ENCODE measurements at places on chromosomes 16 and 17.

GRCh38 chr16:55500530-55501011 lies 8.3 kb upstream of the LPCAT2 start:
- peak; percentile 6 for DNase-seq

GRCh38 chr16:7344830-7345780 lies 12.5 kb downstream of the RBFOX1 start:
- no peak for DNase-seq

DNA sequence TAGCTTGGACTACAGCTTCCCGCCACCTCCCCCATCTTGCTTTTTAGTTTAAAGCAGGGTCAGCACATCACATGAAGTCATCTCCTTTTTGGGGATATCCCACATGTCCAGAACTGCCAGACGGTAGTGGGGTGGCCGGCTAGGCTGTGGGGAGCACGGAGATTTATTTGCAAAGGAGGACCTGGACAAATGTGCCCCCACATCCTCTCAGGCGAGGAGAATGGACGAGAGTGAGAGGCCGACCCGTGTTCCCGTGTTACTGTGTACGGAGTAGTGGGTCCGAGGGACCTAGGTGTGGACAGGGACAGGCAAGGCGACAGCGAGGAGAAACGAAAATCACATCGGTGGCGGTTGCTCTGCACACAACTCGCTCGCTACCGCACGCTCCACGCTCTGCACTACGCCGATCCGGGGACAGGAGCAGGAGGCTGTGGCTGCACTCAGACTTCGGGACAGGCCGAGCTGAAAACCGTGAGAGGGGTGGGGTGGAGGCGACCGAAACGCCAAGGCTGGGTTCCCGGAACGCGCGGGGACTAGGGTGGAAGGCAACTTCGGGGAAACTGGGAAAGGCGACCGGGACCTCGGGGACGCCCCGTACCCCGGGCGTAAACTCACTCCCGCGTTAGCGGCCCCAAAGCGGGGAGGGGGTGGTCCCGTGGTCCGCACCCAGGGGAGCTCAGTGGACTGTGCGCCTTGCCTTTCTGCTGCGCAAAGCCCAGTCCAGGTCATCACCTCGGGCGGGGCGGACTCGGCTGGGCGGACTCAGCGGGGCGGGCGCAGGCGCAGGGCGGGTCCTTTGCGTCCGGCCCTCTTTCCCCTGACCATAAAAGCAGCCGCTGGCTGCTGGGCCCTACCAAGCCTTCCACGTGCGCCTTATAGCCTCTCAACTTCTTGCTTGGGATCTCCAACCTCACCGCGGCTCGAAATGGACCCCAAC lies at the start of gene MT1A:
TSS of gene MT1A (plus strand) at position 853 of the 937 bp plus-strand sequence. CDS start at position 926, 73 bp downstream.
- DNase-seq, result no peak

DNA sequence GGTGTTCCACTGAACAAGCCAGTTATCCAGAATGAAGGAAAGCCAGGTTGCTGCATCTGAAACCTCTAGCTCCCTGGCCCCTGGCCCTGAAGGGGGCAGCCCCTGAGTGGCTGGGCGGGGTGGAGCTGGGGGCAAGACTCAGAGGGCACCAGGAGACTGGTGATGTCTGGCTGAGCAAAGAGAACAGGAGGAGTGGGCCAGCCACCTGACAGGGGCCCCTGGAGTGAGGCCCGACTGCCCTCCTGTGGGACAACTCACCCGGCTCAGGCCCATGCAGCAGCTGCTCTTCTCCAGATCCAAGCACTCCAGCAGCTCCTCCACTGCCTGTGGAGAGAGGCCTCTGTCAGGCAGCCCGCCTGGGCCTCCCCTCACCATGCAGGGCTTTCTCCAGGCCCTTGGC lies 60.4 kb downstream of the PIPOX start:
- no peak for DNase-seq

- DNase-seq, result peak; percentile 57
Observed at GRCh38 chr16:85613604-85614337, 649 bp downstream of the GSE1 start.

GRCh38 chr17:17818088-17818526 lies 18.7 kb downstream of the SREBF1 start:
- no peak for DNase-seq

- DNase-seq, result no peak
Observed at GRCh38 chr17:29133121-29133713, 47.0 kb downstream of the MYO18A start.

- peak; percentile 78 for DNase-seq
Observed at GRCh38 chr16:67150047-67150832, 558 bp downstream of the B3GNT9 start.

DNA sequence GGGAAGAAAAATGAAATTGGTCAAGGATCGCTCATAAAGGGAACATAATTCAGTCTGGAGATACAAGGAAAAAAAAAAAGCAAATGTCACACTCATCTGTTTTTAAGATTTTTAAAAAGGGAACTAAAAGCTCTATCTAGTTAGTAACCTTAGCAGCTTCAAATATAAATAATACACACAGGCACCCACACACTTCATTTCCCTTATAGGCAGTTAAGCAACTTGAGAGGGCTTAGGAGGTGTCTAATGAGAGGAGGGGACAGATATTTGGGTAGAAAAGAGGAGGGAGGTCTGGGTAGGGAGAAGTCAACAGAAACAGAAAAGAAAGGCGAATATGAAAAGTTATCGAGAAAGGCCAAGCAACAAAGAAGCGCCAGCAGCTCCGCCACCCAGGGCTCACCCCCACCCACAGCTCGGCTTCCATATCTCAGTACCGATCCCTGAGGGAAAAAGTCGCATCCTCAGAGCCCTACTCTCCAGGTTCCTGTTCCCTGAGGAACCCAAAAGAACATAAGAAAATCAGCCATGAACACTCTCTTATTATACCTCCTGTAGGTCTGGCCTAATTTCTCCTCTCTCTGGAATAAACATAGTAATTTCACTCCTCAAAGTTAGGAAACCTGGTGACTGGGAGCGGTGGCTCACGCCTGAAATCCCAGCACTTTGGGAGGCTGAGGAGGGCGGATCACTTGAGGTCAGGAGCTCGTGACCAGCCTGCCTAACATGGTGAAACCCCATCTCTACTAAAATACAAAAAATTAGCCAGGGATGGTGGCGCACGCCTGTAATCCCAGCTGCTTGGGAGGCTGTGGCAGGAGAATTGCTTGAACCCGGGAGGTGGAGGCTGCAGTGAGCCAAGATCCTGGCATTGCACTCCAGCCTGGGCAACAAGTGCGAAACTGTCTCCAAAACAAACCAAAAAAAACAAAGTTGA lies 69.6 kb upstream of the RCVRN start:
- DNase-seq, result no peak

DNA sequence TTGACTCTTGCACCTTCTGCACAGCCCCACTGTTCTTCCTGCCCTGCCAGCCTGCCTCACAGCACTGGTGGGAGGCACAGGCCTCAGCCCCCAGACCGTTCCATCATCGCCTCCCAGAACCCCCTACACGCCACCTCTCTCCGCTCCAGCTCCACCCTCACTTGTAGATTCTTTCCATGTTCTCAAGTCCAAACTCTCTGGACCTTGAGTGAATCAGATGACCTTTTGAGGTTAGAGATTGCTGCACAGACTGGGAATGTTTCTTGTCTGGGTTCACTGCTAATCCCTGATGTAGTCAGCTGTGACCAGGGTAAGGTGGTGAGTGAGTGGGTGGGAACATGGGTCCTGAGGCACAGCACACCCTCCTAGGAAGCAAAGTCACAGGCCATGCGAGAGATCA lies 272.4 kb downstream of the IRF8 start:
- DNase-seq, result no peak

All from GM10248 (cell line).